ENCODE measurements at places on chromosomes 6 and 20. TPM values are rescaled to one million over a fixed set of nuclear protein-coding genes. Genes with fewer than 3 reads are reported as not detected.
A peak's percentile ranks its signal among the peaks of the same experiment; 100 is the strongest.

DNA sequence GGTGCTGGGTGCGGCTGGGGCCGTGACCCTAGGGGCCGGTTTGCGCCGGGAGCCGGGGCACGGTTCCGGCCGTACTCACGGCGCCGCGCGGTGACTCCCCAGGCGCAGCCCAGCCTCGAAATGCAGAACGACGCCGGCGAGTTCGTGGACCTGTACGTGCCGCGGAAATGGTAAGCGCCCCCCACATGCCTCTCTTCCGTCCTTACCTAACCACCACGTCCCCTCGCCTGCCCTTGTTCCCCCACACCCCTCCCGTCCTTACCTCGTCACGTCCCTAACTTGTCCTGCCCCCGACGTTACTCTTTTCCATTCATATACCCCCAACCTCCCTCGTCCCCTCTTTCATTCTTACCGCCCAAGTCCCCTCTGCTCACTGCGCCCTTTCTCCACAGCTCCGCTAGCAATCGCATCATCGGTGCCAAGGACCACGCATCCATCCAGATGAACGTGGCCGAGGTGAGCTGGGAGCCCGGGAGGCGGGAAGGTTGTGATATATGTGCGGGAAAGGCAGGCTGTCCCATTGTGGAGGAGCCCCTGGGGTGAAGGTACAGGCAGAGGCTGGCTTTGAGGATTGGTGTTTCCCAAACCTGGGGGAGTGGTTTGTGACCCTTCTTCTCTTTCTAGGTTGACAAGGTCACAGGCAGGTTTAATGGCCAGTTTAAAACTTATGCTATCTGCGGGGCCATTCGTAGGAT, 463 bp downstream of the RPS21 start:
- ATAC-seq: peak; percentile 10

GRCh38 chr6:84033523-84034451, at the start of gene MRAP2:
MRAP2 (plus strand) TSS chr6:84033772; CDS start chr6:84055319, 21,547 bp downstream.
- peak; percentile 88 for ATAC-seq

- ATAC-seq: no peak
These were observed 6.6 kb upstream of the ARFGAP1 start for GRCh38 chr20:63265891-63266515.

DNA sequence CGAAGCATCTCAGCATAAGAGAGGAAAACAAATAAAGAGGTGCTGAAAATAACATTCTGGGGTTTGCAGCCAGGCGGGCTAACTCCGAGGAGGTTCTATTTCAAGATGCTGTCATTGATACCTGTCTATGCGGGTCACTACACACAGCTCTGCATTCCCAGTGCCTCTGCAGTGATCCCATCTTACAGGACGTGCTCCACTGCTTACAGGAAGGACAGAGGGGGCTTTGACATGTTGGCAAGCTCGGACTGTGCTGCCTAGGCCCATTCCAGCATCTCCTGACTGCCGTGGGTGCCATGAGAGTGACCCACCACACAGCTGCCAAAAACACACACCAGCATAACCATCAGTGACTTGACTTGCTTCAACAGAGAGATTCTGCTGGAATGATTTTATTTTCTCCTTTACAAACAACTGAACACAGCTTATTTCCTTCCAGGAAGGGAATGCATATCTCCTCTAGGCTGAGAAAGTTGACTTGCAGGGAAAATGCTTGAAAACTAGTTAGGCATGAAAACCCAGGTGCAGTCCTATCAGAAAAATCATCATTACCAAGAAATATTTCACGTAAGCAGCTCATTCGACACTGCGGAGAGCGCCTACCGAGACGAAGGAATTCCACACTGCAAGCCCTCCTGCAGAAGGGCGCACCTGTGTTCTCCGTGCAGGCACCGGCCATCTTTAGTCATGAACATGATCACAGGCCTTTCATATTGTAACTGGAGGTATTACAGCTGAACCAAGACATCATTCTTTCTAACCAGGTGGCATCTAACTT, 62.5 kb downstream of the RAMACL start:
- ATAC-seq: peak; percentile 30

DNA sequence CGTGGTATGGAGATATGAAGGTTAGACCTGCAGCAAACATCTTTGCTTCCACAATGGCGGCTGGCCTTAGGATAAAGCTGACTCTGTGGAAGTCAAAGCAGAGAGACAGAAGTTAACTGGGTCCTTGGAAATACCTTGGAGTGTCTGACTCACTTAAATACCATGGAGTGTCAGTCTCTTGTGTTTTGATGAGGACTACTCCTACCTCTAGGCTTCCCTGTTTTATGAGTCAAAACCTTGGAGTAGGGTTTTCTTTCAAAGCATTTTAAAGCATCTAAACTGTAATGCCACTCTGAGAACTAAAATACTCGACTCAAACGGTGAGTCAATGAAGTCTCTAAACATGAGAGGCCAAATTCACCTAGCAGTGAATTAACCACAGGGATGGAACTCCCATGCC, 329.1 kb downstream of the SAMD5 start:
- no peak for ATAC-seq

DNA sequence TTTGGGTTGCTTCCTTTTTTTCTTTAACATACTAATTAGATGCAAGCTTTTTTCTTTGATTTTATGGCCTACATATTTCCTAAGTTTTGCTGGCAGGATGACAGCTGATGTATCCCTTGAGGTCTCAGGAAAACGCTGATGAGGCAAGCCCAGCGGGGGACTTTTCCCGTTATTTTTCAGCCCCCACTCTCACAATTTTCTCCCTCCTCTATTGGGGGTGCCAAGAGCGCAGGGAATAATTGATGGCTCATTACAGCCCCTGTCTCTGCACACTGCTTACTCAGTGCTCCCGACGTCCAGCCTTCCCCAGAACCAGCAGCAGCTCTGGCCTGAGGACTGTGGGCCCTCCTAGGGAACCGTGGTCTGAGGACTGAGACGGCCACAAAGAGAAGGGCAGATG, 38.6 kb upstream of the VSTM2L start:
- no peak for ATAC-seq

DNA sequence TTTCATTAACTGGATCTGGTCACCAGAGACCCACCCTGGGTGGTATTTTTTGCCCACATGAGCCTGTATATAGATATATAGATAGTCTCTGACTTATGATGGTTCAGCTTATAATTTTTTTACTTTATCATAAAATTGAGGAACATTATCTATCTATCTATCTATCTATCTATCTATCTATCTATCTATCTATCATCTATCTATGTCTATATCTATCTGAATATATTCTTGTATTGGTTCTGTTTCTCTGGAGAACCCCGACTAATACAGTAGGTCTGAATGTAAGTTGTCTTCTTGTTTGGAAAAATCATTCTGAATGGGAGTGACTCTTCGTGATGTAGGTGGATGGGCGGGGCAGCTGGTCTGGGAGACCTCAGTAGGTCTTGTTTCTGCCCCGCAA, 13.3 kb upstream of the CDKN1A start:
- no peak for ATAC-seq

The CD24 gene
- total RNA-seq: 469 TPM

The GSTA3 gene
- not detected for total RNA-seq

The FAM209B gene
- not detected for total RNA-seq

Measured in motor neuron (in vitro differentiated cells).